ENCODE measurements at places on chromosomes 16 and 17. TPM values are rescaled to one million over a fixed set of nuclear protein-coding genes. Genes with fewer than 3 reads are reported as not detected.

The MPP3 gene
- 10.0 TPM for total RNA-seq

The TBC1D3H gene
- not detected for total RNA-seq

The TBC1D3C gene
- not detected for total RNA-seq

The MLYCD gene
- total RNA-seq, result 2.2 TPM

The RPRML gene
- total RNA-seq, result not detected

The RPH3AL gene
- total RNA-seq, result 6.5 TPM

The SLFN14 gene
- not detected for total RNA-seq

The OR3A3 gene
- not detected for total RNA-seq

The DNAI2 gene
- not detected for total RNA-seq

The ACAP1 gene
- total RNA-seq, result 1.9 TPM

The MFAP4 gene
- not detected for total RNA-seq

The ASPHD1 gene
- total RNA-seq, result 8.9 TPM

The NPIPB6 gene
- total RNA-seq, result not detected

The DRC7 gene
- not detected for total RNA-seq

The CDH5 gene
- total RNA-seq, result 0.48 TPM

The PRSS36 gene
- 1.9 TPM for total RNA-seq

The KLHL10 gene
- total RNA-seq, result not detected

The TLCD1 gene
- 9.4 TPM for total RNA-seq

The CNGB1 gene
- total RNA-seq, result 1.3 TPM

The CES4A gene
- 2.2 TPM for total RNA-seq

The FAM171A2 gene
- 3.6 TPM for total RNA-seq

The CSH1 gene
- total RNA-seq, result not detected

The NAGPA gene
- total RNA-seq, result 16.6 TPM

The GNGT2 gene
- total RNA-seq, result not detected

The IRX5 gene
- 2.7 TPM for total RNA-seq

The CCL14 gene
- not detected for total RNA-seq

The MMP25 gene
- total RNA-seq, result 0.24 TPM

The ADORA2B gene
- 34.7 TPM for total RNA-seq

The MT1E gene
- total RNA-seq, result 388 TPM

The BPTF gene
- 22.2 TPM for total RNA-seq

The NEUROD2 gene
- total RNA-seq, result not detected
